Dermis blood vessel endothelial cell (primary cell): ENCODE measurements at places on chromosomes 3 and 15. TPM values are rescaled to one million over a fixed set of nuclear protein-coding genes. Genes with fewer than 3 reads are reported as not detected.
A peak's percentile ranks its signal among the peaks of the same experiment; 100 is the strongest.

Gene TUSC7
- not detected in 2 replicates for total RNA-seq

DNA sequence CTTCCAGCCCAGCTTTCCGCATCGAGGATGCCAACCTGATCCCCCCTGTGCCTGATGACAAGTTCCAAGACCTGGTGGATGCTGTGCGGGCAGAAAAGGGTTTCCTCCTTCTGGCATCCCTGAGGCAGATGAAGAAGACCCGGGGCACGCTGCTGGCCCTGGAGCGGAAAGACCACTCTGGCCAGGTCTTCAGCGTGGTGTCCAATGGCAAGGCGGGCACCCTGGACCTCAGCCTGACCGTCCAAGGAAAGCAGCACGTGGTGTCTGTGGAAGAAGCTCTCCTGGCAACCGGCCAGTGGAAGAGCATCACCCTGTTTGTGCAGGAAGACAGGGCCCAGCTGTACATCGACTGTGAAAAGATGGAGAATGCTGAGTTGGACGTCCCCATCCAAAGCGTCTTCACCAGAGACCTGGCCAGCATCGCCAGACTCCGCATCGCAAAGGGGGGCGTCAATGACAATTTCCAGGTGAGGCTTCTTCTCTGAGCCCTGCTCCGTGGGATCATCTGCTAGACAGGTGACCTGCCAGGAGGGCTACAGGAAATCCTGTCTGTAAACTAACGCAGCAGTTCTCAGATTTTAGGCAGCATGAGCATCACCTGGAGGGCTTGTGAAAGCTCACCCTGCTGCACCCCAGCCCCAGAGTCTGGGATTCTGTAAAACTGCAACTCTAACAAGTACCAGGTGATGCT, 1.6 kb downstream of the THBS1 start:
- DNase-seq, result peak; percentile 57

DNA sequence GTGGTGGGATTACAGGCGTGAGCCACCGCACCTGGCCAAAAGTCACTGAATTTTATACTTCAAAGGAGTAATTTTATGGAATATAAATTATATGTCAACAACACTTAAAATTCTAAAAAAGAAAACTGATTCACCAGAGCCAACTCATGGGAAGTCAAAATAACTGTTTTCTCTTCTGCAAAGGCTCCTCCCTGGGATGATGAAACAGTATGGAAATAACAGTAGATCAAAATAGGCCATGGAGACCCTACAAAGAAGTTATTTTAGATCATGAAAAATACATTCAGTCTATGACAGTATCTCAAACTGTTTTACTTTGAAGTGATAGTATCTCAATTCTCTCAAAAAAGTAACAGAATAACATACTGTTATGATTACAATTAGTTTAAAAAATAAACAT, 102.7 kb downstream of the IGSF11 start:
- no peak for DNase-seq

DNA sequence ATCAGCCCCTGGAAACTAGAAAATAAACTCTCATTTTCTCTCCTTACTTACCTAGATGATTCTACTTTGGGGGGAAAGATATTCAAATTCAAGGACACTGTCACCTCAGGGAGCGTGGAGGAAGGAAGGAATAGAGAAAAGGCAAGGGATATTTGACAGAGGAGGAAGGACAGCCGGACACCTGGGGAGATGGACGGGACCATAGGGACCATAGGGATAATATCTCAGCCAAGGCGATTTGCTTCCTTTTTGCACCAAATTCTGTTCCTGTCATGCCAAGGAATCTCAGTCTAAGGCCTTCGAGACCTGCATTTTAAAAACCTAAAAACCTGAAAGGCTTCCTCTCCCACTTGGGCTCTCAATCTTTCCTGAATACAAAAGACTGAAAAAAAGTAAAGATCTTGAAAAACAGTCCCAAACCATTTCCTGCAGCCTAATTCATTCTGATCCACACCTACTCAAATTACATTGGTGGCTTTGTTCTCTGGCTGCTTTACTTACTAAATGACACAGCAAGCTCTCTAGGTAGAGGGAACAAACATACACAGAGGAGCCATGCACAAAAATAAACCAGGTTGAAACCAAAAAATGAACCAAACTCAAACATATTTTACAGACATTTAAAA, 73.9 kb upstream of the SLC24A5 start:
- DNase-seq, result no peak

Gene CCDC39
- total RNA-seq, result under 0.01 and 0.34 TPM in 2 replicates
